Activated CD4-positive, alpha-beta T cell treated with anti-CD3 and anti-CD28 coated beads, Interleukin-2, Interleukin-4, amounts not matched to agents 100 ng/mL and 50 ng/mL, durations not matched to agents 16 hours and 8 hours (primary cell): ENCODE measurements at places on chromosomes 2 and 18.
A peak's percentile ranks its signal among the peaks of the same experiment; 100 is the strongest.

GRCh38 chr18:38933910-38934510 lies 1368.4 kb upstream of the CELF4 start:
- no peak for DNase-seq

DNA sequence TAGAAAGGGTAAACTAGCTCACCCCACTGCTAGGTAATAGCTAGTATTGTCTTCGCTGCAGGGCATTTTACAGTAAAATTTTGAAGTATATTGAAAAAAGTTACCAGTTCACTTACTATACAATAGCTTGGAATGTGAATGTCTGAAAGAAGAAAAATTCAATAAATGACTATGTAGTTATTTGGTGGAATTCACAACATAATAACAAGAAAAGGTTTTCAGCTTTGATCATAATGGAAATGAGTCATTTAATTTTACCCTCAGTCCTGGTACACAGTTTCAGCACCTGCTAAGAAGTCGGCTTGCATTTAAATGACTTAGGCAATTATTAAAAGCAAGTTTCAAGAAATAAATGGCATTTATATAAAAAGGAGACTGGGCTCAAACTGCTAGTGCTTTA lies 90.4 kb downstream of the NUP35 start:
- DNase-seq = peak; percentile 54

- no peak for DNase-seq
Measured at GRCh38 chr2:152432206-152432653, 97.3 kb downstream of the FMNL2 start.

- no peak for DNase-seq
Measured at GRCh38 chr2:193808877-193809276, 1614.1 kb upstream of the TMEFF2 start.

DNA sequence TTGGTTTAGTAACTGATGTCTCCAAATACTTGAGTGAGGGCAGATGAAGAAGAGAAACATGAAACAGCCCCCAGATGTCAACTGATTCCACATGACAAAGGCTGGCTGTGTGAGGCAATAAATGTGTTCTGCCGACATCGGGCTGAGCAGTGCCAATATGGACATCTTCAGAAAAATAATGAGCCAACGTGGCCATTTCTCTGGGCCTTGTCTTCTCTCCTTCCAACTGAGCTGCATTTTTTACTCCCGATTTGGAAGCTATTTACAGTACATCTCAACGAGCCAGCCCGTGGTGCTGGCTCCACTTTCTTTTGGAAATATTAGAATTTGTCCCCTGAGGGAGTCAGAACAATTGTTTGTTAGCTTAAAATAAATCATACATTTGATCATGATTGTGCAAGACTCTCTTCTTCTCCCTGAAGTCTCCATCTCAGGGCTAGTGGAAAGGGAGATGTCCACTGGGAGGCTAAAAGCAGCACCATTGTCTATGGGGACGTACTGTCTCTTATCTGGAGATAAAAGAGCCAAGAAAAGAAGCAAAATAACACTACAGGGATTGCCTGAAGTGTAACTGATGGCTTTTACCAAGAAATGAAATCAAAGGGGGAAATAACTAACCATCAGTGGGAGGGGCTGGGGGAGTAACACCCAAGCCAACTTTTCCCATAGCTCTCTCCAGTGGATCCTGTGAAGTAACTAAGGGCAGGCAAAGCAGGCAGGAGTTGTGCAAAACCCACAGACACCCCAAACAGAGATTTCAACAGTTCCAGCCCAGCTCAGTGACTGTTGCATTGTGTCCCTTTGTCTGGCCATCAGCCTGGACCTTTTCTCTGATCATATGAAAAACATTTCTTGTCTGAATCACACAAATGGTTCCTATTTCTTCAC lies 114.8 kb downstream of the RDH14 start:
- DNase-seq = no peak

GRCh38 chr2:12718711-12719399 lies 2.1 kb downstream of the TRIB2 start:
- DNase-seq = no peak

- no peak for DNase-seq
Measured at GRCh38 chr2:119713819-119714490, 35.0 kb downstream of the TMEM177 start.

- DNase-seq = no peak
Measured at GRCh38 chr2:6231166-6231565, 539.0 kb downstream of the SOX11 start.

DNA sequence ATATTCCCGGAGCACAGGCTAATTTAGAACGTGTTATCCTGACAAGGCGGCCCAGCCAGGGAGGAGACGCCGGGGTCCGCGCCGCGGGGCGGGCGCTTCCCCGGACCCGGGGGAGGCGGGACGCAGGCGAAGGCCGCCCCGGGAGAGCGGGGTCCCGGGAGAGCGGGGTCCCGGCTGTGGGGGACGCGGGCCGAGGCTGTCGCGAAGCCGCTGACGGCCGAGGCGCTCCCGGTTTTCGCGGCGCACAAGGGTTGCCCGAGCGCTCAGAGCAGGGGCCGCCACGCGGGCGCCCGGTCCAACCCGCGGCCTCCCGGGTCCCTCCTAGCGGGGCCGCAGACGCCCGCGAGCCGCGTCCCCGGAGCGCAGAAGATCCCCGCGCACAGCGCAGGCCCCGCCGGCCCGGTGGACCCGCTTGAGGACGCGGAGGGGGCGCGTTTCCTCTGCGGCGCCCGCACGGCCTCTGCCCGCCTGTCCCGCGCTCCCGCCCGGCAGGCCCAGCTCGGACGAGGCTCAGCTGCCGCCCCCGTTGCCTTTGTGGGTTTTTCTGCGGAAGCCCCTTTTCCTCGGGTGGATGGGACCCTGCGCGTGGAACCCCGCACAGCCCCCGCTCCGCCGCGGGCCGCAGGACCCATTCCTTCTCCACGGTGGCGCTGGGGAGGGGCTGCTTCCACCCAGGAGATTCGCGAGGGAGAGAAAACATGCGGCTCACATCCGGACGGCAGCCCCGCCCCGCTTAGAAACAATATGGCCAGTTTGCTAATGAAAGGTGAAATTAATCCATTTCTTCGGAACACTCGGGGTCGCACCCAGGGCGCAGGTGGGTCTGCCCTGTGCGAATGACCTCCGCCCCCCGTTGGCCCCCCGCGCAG lies 9.6 kb upstream of the KCNG2 start:
- no peak for DNase-seq

- DNase-seq = no peak
Measured at GRCh38 chr18:46711444-46711863, 45.4 kb downstream of the ST8SIA5 start.

DNA sequence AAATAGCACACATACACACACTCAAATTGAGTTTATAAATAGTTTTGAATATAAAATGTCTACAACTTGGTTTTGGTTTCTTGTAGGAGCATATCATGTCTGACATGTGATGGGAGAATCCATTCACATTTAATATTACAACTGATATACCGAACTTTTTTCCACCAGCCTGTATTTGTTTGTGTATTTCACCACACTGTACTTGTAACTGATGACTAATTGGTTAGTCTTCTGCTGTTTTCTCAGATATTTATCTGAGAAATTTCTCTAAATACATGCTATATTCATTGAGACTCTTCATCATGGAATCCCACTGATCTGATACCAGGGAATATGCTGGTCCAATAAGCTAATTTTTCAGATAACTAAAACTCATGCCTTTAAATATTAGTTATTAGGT lies 56.3 kb upstream of the UBXN4 start:
- no peak for DNase-seq

GRCh38 chr2:226184940-226185615 lies 614.5 kb downstream of the IRS1 start:
- no peak for DNase-seq

- DNase-seq = no peak
Measured at GRCh38 chr18:50924372-50924771, 43.5 kb upstream of the ELAC1 start.

DNA sequence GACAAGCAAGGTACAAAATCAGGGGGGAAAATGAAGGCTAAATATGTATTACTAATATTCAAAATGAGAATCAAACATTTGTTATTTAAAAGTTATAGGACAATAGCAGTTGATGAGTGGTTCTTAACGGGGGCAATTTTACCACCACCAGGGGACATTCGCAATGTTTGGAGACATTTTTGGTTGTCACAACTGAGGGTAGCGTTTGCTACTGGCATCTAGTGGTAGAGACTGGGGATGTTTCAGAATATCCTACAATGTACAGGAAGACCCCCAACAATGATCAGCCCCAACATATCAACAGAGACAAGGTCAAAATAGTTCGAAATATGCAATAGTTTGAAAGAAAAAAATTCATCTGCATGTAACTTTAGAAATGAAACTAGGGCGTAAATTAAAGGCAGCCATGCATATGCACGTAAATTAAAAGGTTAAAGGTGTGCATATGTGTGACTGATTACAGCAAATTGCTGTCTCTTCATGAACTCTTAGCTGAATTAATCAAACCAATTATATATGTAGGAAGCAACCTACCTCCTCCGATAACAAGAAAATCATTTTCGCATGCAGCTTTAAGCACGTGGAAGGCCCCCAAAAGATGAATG lies 61.2 kb upstream of the CUL3 start:
- DNase-seq = peak; percentile 9

- DNase-seq = no peak
Measured at GRCh38 chr18:80231616-80232015, 15.7 kb downstream of the PARD6G start.

GRCh38 chr2:207073801-207074678 lies 91.7 kb downstream of the KLF7 start:
- DNase-seq = peak; percentile 62

- no peak for DNase-seq
Measured at GRCh38 chr18:33076601-33077000, 303.8 kb upstream of the KLHL14 start.

DNA sequence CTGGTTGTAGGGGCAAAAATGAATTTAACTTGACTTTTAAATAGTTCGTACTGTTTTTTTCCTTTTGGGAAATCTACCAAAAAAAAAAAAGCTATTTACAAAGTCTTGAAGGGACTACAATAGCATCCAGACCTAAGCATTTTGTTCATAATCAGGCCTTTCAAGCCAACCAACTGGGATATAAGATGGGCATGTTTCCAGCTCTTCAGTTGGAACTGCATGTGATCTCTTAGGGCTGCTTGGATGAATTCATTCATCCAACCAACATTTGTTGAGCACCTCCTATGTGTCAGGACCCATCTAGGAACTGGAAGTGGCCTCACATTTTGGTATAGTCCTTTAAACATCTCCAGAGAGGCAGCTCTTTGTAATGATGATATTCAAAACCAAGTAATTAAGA lies 98.6 kb downstream of the AAK1 start:
- no peak for DNase-seq

- DNase-seq = no peak
Measured at GRCh38 chr2:100042562-100042961, 99.8 kb downstream of the AFF3 start.

GRCh38 chr18:52588931-52589330 lies 248.9 kb downstream of the DCC start:
- DNase-seq = no peak

GRCh38 chr2:26400723-26401122 lies 997 bp upstream of the DRC1 start:
- DNase-seq = no peak

DNA sequence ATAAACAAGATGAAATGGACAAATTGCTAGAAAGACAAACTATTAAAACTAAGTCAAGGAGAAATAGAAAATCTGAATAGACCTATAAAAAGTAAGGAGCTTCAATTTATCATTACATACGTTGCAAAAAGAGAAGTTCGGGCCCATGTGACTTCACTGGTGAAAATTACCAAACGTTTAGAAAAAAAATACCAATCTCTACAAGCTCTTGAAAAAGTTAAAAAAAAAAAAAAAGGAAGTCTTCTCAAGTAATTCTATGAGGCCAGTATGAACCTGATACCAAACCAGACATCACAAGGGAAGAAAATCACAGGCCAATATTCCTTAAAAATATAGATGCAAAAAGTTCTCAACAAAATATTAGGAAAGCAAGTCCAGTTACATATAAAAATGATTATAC lies 20.2 kb upstream of the ACVR2A start:
- no peak for DNase-seq

DNA sequence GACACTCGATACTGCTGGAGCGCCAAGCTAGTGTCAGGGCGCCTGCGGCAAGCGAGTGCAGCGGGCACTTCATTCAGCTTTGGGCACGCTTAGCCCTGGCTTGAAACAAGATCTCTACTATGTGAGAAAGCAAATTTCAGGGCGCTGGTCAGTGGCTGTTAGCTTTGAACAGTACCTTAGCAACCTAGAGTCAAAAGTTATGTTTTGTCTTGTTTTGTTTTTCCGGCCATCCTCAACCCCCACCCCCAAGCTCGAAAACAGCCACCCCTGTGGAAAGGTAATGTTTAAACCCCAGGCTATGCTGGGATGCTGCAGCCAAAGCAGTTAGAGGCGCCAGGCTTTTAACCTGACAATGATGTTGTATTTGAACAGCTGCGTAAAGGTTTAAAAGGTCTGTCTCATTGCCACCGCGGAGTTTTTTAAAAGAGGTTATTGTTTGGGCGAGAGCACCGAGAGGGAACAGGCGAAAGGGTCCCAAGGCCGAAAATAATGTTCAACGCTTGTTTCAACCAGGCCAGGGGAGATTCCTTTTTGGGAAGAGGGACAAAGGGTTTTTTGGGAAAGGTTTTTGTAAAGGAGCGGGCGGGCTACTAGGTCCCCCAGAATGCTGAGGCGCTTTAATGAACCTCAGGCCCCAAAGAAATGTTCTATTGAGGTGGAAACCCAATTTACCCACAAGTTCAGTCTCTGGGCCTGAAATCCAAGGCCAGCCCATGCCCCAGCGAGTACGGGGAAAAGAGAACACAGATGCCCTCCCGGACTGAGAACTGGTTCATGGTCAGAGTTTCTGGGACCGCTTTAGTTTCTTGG lies 2.3 kb upstream of the HOXD10 start:
- no peak for DNase-seq

- no peak for DNase-seq
Measured at GRCh38 chr2:32562906-32563305, 64.9 kb upstream of the TTC27 start.

- no peak for DNase-seq
Measured at GRCh38 chr2:173231465-173231864, 123.2 kb upstream of the CDCA7 start.

- no peak for DNase-seq
Measured at GRCh38 chr2:217801711-217802110, 201.1 kb downstream of the TNS1 start.

- no peak for DNase-seq
Measured at GRCh38 chr2:38386377-38386776, 9.3 kb upstream of the ATL2 start.

DNA sequence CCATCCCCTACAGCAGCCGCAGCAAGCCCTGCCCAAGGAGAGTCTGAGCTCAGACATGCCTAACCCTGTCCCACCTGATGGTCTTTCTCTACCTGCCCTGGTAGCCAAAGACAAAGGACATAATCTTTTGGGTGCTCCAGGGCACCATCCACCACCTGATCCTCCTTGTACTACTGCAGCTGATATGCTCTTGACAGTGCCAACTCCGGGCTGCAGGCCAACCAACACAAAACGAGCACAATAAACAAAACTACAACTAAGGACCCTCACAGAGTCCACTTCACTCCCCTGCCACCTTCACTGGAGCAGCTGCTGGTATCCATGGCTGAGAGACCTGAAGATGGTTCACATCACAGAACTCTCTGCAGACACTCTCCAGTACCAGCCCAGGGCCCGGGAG lies 106.3 kb downstream of the GRB14 start:
- DNase-seq = no peak
